ENCODE measurements at places on chromosomes 2 and 18.
A peak's percentile ranks its signal among the peaks of the same experiment; 100 is the strongest.

GRCh38 chr2:130390460-130391057, 34.7 kb downstream of the PTPN18 start:
- no peak for DNase-seq

DNA sequence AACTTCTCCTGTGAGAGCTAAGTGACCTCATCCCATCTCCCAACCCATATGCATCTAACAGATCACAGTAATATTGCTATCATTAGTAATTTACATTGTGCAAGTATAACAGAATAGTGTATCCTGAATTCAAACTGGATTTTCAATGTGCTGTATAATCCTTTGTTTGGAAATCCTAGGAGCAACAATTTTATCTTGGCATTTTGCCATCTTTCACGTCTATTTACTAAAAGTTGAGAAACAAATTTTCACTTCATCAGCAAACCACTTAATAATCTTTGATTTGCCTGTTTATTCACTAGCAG, 3.8 kb downstream of the HNRNPLL start:
- DNase-seq: no peak

- no peak for DNase-seq
Observed at GRCh38 chr2:45812011-45812500, 160.6 kb downstream of the PRKCE start.

GRCh38 chr18:55448420-55448819, 139.6 kb downstream of the TCF4 start:
- DNase-seq: no peak

- no peak for DNase-seq
Observed at GRCh38 chr2:165192729-165193128, 11.1 kb downstream of the SCN3A start.

DNA sequence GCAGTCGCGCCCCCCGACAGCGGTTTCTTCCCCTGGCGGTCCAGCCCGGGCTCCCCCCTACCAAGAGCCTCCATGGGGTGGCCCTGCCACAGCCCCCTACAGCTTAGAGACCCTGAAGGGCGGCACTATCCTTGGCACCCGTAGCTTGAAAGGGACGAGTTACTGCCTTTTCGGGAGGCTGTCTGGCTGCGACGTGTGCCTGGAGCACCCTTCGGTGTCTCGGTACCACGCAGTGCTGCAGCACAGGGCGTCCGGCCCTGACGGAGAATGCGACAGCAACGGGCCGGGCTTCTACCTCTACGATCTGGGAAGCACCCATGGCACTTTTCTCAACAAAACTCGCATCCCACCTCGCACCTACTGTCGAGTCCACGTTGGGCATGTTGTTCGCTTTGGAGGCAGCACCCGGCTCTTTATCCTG, 475 bp downstream of the SLC4A1AP start:
- DNase-seq: no peak

GRCh38 chr2:180385601-180386201, 378.6 kb upstream of the CWC22 start:
- DNase-seq: no peak

GRCh38 chr2:26184555-26185303, 11.8 kb downstream of the GAREM2 start:
- DNase-seq: peak; percentile 93

GRCh38 chr2:222483513-222484039, 59.2 kb downstream of the SGPP2 start:
- peak; percentile 4 for DNase-seq

DNA sequence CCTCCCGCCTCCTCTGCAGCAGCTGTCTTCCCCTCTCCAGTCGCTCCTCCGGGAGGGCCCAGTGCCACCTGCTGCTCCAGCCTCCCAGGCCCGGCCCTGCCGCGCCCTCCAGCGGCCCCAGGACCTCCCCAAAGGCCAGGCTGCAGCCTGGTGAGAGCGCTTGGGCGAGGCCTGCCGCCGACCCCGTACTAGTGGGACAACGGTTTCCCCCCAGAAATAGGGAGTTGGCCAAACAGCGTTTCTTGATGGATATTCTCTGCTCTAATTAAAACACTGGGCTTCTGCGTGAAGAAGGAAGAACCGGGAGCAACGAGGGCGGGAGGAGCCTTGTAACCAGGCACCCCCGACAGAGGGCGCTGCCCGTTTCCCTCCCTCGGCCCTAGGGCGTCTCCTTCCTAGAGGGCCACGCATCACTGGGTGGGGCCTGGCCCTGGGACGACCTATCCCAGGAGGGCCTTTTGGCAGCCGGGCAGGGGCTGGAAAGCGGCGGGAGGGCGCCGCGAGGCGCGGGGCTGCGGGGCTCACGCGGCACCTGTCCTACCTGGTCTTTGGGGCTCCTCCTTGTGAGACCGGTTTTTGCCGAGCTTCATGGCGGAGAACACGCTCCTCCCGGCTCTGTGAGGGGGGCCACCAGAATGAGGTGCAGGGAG, 25.4 kb upstream of the OTOF start:
- peak; percentile 86 for DNase-seq

- no peak for DNase-seq
Observed at GRCh38 chr2:1752751-1753150, 8.4 kb upstream of the PXDN start.

- DNase-seq: peak; percentile 13
Observed at GRCh38 chr2:240604291-240604938, 17.9 kb downstream of the CAPN10 start.

GRCh38 chr18:4544142-4544541, 89.0 kb upstream of the DLGAP1 start:
- no peak for DNase-seq

DNA sequence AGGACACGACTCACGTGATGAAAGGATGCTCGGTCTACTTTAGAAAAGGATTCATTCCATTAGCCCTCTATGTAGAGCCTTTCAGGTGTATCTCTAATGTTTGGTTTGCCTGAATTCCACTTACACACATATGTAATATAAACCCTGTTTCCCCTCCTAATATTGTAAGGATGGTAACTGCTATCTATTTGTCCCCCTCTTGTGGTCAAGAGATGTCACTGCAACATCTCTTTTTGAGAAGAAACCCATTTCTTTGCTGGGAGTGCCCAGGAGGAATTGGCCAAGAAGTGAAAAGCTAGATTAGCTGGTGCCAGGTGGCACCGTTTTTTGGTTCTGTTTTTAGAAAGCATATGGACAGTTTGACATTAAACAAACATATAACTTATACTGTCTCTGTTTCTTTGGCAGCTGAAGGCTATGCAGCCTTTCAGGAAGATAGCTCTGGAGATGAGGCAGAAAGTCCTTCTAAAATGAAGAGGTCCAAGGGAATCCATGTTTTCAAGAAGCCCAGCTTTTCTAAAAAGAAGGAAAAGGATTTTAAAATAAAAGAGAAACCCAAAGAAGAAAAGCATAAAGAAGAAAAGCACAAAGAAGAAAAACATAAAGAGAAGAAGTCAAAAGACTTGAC, 41.2 kb downstream of the RALBP1 start:
- peak; percentile 19 for DNase-seq

GRCh38 chr2:68366083-68366560, 1.0 kb downstream of the PLEK start:
- no peak for DNase-seq

DNA sequence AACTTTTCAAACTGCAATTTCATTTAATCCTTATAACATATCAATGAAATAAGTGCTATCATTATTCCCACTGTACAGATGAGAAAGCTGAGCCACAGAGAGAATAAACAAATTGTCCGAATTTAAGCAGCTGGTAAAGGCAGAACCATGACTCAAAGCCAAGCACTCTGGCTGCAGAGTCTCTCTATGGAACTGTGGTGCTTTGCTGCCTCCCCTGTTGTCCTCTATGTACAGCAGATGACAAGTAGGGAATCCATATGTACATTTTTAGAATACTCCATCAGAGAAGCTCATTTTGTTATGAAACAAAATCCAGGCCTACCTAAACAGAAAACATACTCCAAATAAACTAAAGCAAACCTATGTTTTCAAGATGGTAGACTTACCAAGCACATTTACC, 45.1 kb downstream of the FARSB start:
- DNase-seq: no peak

DNA sequence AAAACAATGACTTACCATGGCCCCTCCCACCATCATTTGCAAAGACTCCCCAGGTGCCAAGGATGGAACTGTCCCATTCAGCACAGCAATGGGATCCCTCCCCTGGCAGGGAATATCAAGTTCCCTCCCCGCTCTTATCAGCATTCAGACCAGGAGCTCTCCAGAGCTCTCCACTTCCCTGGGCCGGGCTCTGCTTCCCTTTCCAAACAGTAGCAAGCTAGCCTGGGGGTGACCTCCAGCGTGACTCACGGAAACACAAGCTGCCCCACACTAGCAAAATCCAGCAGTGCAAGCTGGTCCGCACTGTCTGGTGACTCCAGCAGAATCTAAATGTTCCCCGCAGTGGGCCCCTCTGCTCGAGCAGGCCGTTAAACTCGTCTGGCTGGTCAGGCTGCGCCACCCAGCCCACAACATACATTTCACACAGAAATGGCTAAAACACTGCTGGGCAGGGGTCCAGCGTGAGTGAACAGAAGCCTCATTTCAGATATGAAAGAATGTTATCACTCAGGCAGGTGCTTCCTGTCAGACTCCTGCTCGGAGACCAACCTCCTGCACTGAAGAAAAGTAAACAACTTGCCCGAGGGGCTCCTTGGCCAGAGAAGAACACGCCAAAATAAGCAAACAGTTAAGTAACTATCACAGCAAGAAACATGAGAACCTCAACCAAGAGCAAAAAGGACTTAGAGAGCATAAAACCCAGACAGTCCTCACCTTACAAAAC, 33.9 kb downstream of the STAT1 start:
- DNase-seq: no peak

DNA sequence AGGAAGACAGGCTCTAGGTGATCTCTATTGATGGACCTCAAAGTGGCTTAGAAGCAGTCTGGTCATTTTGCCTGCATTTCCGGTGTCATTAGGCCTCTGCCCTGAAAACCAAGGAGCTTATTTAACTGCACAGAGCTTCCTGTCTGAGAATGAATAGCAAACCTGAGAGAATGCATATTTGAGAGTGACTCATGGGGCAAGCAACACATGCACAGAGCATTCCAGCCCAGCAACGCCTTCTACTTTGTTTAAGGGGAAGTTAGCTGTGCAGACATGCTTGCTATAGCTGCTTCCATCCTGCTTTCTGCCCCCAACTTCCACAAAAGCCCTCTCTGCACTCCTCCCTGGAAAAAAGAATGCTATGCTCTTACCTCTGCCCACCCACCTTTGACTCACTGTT, 232.8 kb downstream of the GRB14 start:
- DNase-seq: no peak

DNA sequence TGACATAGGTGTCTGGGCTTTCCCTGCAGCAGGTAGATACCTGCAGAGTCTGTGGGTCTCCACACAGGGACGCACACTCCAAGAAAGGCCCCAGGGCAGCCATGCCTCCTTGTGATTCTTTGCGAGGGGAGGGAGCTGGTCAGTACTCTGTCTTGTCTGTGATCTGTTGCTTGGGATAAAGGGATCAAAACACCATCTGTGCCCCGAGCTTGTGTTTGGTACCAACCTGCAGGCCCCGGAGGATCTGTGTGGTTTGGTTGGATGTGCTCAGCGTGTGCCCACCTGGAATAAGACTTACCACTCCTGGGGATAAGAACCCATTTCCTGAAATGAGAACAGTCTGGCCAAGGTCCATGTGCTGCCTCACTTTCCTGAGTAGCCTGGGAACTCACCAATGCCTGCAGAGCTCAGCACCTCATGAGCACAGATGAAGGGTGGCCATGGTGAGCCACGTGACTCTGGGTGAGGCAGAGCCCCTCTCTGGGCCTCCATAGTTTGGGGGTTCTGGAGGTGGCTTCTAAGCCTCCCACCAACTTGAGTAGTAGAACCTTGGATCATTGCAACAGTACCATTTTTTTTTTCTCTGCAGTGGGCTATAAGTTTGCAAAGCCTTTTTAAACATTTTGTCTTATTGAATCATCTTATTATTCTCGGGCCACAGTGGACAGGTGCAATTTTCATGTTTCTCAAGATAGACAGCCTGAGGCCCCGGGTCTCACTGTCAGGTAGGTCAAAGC, 134.8 kb downstream of the DDX1 start:
- DNase-seq: no peak

- no peak for DNase-seq
Observed at GRCh38 chr18:76233876-76234675, 261.0 kb downstream of the ZNF516 start.

- no peak for DNase-seq
Observed at GRCh38 chr18:46413684-46414083, 243.3 kb downstream of the LOXHD1 start.

- no peak for DNase-seq
Observed at GRCh38 chr18:65359479-65359878, 391.3 kb upstream of the CDH7 start.

GRCh38 chr18:76528477-76529432, 33.7 kb upstream of the ZNF516 start:
- no peak for DNase-seq

DNA sequence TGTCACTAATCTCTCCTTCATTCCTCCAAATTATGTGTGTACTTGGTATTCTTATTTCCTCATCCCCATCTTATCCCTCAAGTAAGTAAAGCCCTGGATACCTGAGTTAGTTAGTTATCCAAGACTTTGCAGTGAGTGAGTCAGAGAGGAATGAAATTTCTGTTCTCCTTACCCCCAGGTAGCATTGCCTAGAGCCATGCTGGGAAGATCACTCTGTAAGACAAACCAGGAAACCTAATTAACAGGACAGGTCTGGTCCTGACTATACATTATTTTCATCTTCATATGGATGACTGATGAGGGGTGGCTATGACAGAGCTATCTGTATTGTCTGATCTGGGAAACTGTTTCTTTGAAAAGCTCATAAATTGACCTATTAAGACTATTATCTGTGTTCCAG, 55.0 kb upstream of the ITGA6 start:
- DNase-seq: no peak

DNA sequence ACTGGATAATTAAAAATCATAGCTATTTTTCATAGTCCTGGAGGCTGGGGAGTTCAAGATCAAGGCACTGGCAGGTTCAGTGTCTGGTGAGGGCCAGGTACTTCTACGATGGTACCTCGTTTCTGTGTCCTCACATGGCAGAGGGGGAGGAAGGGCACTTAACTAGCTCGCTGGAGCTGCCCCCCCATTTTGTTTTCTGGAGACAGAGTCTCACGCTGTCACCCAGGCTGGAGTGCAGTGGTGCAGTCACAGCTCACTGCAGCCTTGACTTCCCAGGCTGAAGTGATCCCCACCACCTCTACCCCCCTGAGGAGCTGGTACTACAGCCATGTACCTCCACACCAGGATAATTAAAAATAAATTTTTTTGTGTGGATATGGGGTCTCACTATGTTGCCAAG, 40.3 kb downstream of the ASB1 start:
- no peak for DNase-seq

- DNase-seq: no peak
Observed at GRCh38 chr2:95050385-95051300, 25.1 kb downstream of the MAL start.

DNA sequence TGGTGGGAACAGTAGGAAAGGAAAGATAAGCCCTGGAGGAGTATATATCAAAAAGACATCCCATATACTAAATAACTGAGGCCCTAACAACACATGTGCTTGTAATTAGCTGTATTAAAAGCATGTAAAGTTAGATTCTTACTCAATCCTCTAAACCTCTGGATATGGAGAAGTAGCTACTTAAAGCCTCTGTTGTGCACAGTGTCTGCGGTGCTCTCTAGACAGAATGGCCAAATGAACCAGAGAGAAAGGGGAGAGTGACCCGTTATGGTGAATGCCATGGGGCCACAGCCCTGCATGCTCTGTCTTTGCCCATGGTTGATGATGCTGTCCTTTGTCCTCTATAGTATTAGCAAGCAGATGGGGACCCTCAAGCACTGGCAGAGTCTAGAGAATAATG, 104.4 kb upstream of the SLC8A1 start:
- no peak for DNase-seq
